ENCODE measurements at places on chromosomes 13 and 19. TPM values are rescaled to one million over a fixed set of nuclear protein-coding genes. Genes with fewer than 3 reads are reported as not detected.

DNA sequence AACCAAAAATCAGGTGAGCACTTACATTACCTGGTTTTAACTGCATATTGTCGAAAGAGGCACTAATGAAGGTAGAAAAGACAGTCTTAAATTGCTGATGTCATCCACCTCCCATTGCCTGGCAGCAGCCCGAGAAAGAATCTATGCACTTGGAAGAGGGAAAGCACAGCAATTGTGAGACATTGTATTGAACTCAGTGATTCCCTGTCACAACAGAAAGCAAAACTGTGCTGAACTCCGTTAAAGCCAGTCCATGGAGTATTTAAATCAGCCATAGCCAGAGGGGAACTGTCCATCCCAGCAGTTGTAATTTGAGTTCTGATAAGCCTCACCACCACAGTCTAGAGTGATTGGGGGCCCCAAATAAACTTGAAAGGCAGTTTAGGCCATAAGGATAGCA lies 466.6 kb upstream of the PCDH9 start:
- no peaks in the 10 kb centered on the region for H3K4me1 ChIP-seq
- no peak overlapping the region for H3K27ac ChIP-seq
- no peaks in the 10 kb centered on the region for H3K27me3 ChIP-seq
- H3K4me3 ChIP-seq = no peak overlapping the region
- no peaks in the 10 kb centered on the region for H3K36me3 ChIP-seq
- no peak for DNase-seq

GRCh38 chr19:10797078-10797477 lies 38.9 kb downstream of the TMED1 start:
- no peak overlapping the region for H3K4me3 ChIP-seq
- H3K4me1 ChIP-seq = no peaks in the 10 kb centered on the region
- H3K27me3 ChIP-seq = no peaks in the 10 kb centered on the region

DNA sequence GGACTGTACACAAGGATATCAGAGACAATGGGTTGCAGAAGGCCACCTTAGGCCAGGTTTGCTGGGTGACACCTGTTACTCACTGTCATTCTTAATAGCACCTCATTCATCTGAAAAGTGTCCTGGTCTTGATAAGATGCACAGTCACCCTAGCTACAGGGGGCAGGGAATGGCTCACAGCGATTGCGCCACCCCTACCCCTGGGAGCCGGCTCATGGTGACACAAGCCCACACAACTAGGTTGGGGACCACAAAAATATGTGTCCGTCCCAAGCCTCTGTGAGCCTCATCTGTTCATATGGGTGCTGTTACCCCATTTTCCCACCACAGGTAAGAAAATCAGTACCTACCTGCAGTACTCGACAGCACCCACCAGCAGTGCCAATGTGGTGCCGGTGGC lies 23.4 kb downstream of the MED26 start:
- H3K36me3 ChIP-seq = no peaks in the 10 kb centered on the region
- no peak overlapping the region for H3K27ac ChIP-seq
- DNase-seq = no peak
- no peak overlapping the region for H3K4me3 ChIP-seq
- H3K4me1 ChIP-seq = no peaks in the 10 kb centered on the region

DNA sequence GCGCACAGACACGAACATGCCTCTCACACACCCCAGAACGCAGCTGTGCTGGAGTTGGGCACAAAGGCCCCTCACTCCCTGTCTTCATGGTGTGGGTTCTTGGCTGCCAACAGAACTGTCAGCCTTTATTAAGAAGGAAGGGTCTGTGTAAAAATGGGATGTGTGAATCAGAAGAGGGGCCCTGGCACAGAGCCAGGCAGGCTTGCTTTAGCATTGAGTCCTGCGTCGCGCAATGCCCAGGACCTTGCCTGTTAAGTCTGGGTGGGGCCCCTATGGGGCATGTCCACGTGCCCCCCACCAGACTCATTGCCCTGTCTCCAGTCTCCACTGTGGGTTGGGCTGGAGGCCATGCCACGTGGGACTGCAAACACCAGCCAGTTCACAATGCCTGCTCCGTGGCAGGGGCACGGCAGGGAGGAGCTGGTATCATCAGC lies 84.8 kb downstream of the SLC7A1 start:
- DNase-seq = no peak
- peaks cover under 1% of the 10 kb centered on the region for H3K36me3 ChIP-seq
- H3K4me3 ChIP-seq = no peak overlapping the region
- no peaks in the 10 kb centered on the region for H3K27me3 ChIP-seq

DNA sequence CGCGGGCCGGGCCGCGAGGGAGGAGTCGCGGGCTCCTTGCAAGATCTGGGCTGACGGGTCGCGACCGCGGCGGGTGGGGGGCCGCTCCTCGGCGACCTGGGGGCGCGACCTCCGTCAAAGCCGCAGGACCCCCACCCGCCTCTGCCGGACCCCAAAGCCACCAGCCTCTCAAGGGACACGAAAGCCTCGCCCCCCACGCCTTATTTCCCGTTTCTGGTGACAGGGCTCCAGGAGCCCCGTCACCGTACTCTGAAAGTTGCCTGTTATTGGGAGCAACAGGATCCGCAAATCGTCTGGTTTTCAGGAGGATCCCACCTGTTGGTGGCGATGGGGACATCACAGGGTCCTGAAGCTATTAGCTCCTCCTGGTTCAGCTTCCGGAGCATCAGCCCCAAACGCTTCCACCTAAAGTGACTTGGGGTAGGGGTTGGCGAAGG lies 530 bp downstream of the MAU2 start:
- H3K36me3 ChIP-seq = peaks cover 13% of the 10 kb centered on the region
- peak overlapping the region; percentile 98 for H3K27ac ChIP-seq
- peak overlapping the region; percentile 99 for H3K4me3 ChIP-seq
- peak; percentile 73 for DNase-seq
- peaks cover 14% of the 10 kb centered on the region for H3K4me1 ChIP-seq

- DNase-seq = no peak
- H3K4me3 ChIP-seq = no peak overlapping the region
- no peak overlapping the region for H3K27ac ChIP-seq
- H3K36me3 ChIP-seq = no peaks in the 10 kb centered on the region
Observed at GRCh38 chr13:62113179-62113578, 697.5 kb upstream of the PCDH20 start.

DNA sequence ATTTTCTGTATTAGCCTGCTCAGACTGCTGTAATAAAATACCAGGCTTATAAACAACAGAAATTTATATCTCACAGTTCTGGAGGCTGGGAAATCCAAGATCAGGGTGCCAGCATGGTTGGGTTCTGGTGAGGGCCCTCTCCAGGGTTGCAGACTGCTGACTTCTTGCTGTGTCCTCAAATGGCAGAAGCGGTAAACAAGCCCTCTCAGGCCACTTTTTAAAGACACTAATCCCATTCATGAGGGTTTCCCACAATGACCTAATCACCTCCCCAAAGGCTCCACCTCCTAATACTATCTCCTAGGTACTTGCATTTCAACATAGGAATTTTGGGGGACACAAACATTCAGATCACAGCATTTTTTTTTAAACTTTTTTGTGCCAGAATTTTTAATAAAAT lies 159.3 kb downstream of the PDS5B start:
- H3K27me3 ChIP-seq = no peaks in the 10 kb centered on the region
- DNase-seq = no peak
- no peak overlapping the region for H3K27ac ChIP-seq
- H3K36me3 ChIP-seq = no peaks in the 10 kb centered on the region

DNA sequence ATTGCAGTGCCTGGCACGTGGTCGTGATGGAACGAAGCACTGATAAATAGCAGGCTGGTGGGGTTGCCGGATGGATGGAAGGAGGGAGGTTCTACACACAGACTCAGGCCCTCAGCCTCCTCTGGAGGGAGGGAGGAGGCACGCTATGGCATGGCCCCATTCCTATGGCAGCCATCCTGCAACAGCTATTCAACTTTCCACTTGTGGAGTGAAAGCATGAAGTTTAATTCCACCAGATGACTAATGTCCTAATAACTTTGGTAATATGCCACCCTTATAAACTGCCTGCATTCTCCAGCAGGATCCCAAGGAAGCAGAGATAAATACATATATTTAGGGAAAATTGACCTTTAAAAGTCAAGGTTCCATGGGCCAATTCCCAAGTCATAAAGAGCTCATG lies 92.4 kb downstream of the KL start:
- no peak for DNase-seq
- no peaks in the 10 kb centered on the region for H3K36me3 ChIP-seq
- H3K4me3 ChIP-seq = no peak overlapping the region
- H3K4me1 ChIP-seq = no peaks in the 10 kb centered on the region
- no peaks in the 10 kb centered on the region for H3K27me3 ChIP-seq

DNA sequence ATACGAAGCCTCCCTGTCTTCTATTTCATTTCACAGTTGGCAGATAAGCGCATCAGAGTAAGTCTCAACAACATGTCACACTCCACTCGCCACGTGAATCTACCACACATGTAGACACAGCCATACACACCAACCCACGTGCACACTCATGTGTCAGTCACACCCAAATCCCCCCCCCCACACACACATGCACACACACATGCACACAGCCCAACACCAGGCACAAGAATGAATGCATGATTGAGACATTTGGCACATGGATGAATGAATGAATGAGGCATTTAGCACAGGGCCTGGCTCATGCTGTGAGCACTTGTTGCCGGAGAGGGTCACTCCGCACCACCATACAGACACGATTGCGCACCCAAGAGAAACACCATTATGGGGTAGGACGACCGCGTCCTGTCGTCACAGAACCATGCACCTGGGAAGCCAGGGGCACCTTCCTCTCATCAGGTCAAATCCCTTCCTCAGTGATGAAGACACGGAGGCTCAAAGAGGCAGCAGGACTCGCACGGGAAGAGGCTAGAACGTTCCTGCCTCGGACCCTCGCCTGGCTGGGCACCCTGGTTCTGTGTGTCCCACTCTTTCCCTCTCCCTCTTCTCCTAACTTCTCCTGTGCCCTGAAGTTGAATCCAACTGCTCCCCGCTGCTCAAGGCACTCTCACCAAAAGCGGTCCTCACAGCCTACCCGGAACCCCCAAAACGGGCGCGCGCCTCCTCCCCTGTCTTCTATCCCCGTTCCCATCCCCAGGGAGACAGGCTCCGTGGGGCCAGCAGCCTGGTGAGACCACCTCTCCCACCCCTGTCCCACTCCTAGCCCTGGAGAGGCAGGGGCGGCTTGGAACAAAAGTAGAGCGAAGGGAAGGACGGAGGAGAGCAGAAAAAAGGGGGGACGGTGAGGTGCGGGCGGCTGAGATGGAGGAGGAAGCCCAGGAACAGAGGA lies 1.3 kb downstream of the MEIS3 start:
- H3K4me3 ChIP-seq = peak overlapping the region; percentile 91
- peaks cover 38% of the 10 kb centered on the region for H3K4me1 ChIP-seq
- DNase-seq = peak; percentile 38
- no peaks in the 10 kb centered on the region for H3K36me3 ChIP-seq
- peaks cover 71% of the 10 kb centered on the region for H3K27me3 ChIP-seq

Gene IFI30
- total RNA-seq = 17.1 TPM

DNA sequence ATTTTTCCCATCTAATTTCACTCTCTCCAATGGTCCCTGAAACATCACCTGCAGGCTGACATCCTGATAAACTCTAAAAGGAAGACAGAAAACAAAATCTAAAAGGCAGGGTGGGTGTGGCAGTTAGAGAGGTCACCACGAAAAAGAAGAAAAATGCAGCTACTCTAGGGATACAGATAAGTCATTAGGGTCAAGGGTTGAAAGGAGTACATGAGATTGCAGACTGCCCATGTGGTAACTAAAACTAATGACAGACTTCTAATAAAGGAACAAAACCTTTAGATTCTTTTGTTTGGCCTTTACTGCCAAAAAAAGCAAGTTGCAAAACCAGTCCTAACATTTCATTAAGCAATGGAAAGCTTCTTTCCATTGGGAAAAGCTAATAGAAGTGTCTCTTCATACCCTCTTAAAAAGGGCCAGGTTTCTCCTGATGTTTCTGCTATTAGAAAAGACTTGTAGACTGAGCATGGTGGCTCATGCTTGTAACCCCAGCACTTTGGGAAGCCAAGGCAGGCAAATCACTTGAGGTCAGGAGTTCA lies 31.0 kb downstream of the THSD1 start:
- no peaks in the 10 kb centered on the region for H3K4me1 ChIP-seq
- H3K27me3 ChIP-seq = no peaks in the 10 kb centered on the region
- no peak for DNase-seq
- H3K27ac ChIP-seq = no peak overlapping the region
- no peaks in the 10 kb centered on the region for H3K36me3 ChIP-seq

GRCh38 chr13:110766671-110767430 lies 53.4 kb downstream of the ING1 start:
- no peaks in the 10 kb centered on the region for H3K36me3 ChIP-seq
- no peak overlapping the region for H3K27ac ChIP-seq
- H3K4me1 ChIP-seq = no peaks in the 10 kb centered on the region
- no peak overlapping the region for H3K4me3 ChIP-seq
- no peak for DNase-seq
- no peaks in the 10 kb centered on the region for H3K27me3 ChIP-seq

- no peaks in the 10 kb centered on the region for H3K36me3 ChIP-seq
- no peak overlapping the region for H3K27ac ChIP-seq
- peak; percentile 77 for DNase-seq
- H3K4me1 ChIP-seq = peaks cover 51% of the 10 kb centered on the region
Observed at GRCh38 chr19:14114854-14115253, 2.7 kb downstream of the PRKACA start.

Data from GM23338 (cell line).